Sigmoid colon (tissue), 7 donors: ENCODE measurements at places on chromosomes 6 and 20. TPM values are rescaled to one million over a fixed set of nuclear protein-coding genes. Genes with fewer than 3 reads are reported as not detected.

EYA4 gene
- total RNA-seq: 8.6 TPM

TOX2 gene
- 0.82 TPM for total RNA-seq

GRCh38 chr6:4030669-4031068 is 48.3 kb downstream of the FAM217A start:
- H3K27me3 ChIP-seq: no peaks in the 10 kb centered on the region
- no peak overlapping the region for H3K27ac ChIP-seq
- peaks cover 40% of the 10 kb centered on the region for H3K4me1 ChIP-seq
- no peaks in the 10 kb centered on the region for H3K36me3 ChIP-seq
- no peak overlapping the region for H3K4me3 ChIP-seq
- DNase-seq: no peak

DNA sequence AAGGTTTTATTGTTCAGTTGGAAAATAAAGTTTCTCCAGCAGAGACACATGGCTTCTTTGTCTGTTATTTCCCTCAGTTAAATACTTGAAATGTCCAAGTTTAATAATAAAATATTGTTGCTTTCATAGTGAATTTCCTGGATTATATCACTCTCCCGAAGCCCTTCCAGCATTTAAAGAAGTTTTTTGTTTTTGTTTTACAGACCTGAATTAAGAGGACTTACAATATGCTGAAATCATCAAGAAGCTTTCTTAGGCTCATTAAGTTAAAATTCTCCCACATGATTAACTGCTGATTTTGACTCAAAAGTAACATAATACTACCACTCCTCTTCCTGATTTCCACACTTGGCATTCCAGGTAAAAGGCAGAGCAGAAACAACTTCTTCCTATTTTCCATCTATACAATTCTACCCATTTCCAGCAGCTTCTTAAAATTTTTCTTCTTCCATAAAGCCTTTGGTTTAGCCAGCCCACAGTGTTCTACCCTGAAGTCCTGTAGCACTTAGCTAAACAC is 35.8 kb downstream of the PDSS2 start:
- no peaks in the 10 kb centered on the region for H3K27me3 ChIP-seq
- H3K36me3 ChIP-seq: no peaks in the 10 kb centered on the region
- DNase-seq: no peak
- H3K27ac ChIP-seq: no peak overlapping the region
- no peak overlapping the region for H3K4me3 ChIP-seq
- no peaks in the 10 kb centered on the region for H3K4me1 ChIP-seq

- no peak overlapping the region for H3K4me3 ChIP-seq
- H3K27me3 ChIP-seq: no peaks in the 10 kb centered on the region
- no peak overlapping the region for H3K27ac ChIP-seq
- H3K36me3 ChIP-seq: no peaks in the 10 kb centered on the region
- no peak for DNase-seq
These were observed 12.3 kb downstream of the FAM50B start for GRCh38 chr6:3861424-3861823.

GRCh38 chr6:145960918-145961589 is 3.1 kb downstream of the SHPRH start:
- H3K27ac ChIP-seq: no peak overlapping the region
- peaks cover 30% of the 10 kb centered on the region for H3K4me1 ChIP-seq
- no peaks in the 10 kb centered on the region for H3K27me3 ChIP-seq
- DNase-seq: no peak

DNA sequence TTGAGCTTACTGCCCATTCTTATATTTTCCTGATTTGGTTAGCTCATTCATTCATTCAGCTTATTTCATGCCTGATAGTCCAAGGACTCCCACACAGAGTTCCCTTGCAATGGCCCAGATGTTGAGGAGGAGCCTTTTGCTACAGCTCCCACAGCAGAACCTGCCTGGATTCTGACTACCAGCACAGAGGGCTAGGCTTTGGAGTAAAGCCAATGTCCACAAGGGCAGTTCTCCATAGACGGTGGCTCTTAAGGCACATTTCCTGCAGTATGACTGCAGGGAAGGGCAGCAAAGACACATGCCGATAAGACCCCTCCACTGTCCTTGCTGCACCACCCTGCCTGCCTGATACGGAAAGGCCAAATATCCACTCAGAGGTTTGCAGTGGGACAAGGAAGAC is 112.3 kb upstream of the SYNDIG1 start:
- DNase-seq: no peak
- H3K4me1 ChIP-seq: no peaks in the 10 kb centered on the region
- H3K27ac ChIP-seq: no peak overlapping the region
- no peak overlapping the region for H3K4me3 ChIP-seq

DNA sequence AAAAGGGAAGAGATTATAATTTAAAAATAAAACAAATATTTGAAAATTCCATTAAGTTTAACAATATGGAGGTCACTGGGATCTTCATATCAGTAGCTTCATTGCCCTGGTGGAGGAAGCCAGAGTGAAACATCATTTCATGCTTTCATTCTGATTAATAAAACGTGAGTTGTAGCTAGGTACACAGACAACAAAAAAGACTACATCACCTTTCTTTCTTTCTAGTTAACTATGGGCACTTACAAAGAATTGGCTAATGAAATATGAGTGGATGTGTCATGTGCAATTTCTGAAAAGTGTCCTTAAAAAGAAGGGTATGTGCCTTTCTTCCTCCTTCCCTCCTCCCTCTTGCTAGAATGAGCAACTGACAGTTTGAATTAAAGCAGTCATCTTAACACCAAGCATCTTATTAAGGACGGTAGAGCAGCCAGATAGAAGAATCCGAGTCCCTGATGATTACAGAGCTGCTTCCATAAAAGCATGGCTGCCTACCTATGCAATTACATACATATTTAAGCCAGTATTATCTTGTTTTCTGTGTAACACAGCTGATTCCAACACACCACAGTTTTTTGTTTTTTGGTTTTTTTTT is 3.4 kb downstream of the SERAC1 start:
- no peak overlapping the region for H3K4me3 ChIP-seq
- H3K27me3 ChIP-seq: no peaks in the 10 kb centered on the region
- no peak for DNase-seq
- H3K27ac ChIP-seq: no peak overlapping the region

DNA sequence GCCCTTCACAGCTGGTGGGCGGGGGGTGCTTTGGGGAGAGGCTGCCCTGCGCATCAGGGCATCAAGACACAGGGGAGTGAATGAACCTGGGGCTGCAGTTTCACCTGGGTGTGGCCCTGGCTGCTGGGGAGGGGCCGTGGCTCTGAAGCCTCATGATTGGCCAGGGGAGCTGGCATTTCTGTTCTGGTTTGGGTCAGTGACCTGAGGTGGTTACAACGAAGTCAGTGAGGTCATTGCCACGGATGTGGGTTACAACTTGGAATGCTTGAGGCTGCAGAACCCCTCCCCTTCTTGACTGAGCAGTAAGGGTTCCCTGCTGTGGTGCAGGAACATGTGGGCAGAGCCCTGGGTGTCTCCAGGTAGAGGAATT is 3.0 kb downstream of the TCEA2 start:
- no peaks in the 10 kb centered on the region for H3K36me3 ChIP-seq
- H3K4me3 ChIP-seq: no peak overlapping the region

GRCh38 chr20:48360342-48360975 is 467.3 kb downstream of the PREX1 start:
- no peak for DNase-seq
- no peaks in the 10 kb centered on the region for H3K27me3 ChIP-seq
- no peaks in the 10 kb centered on the region for H3K36me3 ChIP-seq
- H3K27ac ChIP-seq: no peak overlapping the region
- H3K4me3 ChIP-seq: no peak overlapping the region

TCP11 gene
- not detected for total RNA-seq

LAMA4 gene
- total RNA-seq: 168 TPM

GRCh38 chr6:37077191-37077904 is 71.9 kb downstream of the FGD2 start:
- no peak overlapping the region for H3K4me3 ChIP-seq
- H3K4me1 ChIP-seq: no peaks in the 10 kb centered on the region

NOL4L gene
- total RNA-seq: 13.2 TPM

HLA-DMB gene
- total RNA-seq: 10.8 TPM

DNA sequence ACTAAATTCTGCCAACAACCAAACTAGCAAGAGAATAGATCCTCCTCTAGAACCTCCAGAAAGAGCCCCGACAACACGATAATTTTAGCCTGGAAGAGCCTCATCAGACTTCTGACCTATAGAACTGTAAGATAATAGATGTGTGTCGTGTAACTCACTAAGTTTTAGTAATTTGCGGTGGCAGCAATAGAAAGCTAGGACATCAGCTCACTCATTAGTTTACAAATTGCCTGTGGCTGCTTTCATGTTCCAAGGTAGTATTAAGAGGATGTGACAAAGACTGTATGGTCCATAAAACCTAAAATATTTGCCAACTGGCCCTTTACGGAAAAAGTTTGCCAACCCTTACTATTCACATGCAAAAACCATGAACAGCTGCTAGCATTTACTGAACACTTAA is 17.3 kb downstream of the CYP24A1 start:
- DNase-seq: no peak
- H3K27me3 ChIP-seq: no peaks in the 10 kb centered on the region
- no peak overlapping the region for H3K27ac ChIP-seq

- no peak overlapping the region for H3K27ac ChIP-seq
- no peaks in the 10 kb centered on the region for H3K27me3 ChIP-seq
- no peak for DNase-seq
- H3K4me3 ChIP-seq: no peak overlapping the region
These were observed 185.5 kb upstream of the NRSN1 start for GRCh38 chr6:23940466-23940865.

SERAC1 gene
- total RNA-seq: 12.4 TPM

- no peaks in the 10 kb centered on the region for H3K27me3 ChIP-seq
- H3K27ac ChIP-seq: no peak overlapping the region
- H3K36me3 ChIP-seq: no peaks in the 10 kb centered on the region
- H3K4me3 ChIP-seq: no peak overlapping the region
- no peak for DNase-seq
These were observed 67.6 kb downstream of the ZNF831 start for GRCh38 chr20:59231124-59231804.

DNA sequence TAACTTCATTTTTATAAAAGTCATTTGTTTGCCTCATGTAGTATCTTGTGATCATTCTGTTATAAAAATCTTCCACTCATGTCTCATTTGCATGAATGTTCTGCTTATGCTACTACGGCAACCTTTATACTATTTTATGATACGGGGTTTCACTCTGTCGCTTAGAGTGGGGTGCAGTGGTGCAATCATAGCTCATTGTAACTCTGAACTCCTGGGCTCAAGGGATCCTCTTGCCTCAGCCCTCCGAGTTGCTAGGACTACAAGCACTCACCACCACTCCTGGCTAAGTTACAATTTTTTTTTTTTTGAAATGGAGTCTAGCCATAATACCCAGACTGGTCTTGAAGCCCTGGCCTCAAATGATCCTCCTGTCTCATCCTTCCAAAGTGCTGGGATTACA is 154.4 kb upstream of the PREP start:
- H3K27me3 ChIP-seq: no peaks in the 10 kb centered on the region
- DNase-seq: no peak
- no peaks in the 10 kb centered on the region for H3K4me1 ChIP-seq
- no peak overlapping the region for H3K4me3 ChIP-seq
- no peak overlapping the region for H3K27ac ChIP-seq

GRCh38 chr6:163721922-163722692 is 307.6 kb downstream of the QKI start:
- H3K36me3 ChIP-seq: no peaks in the 10 kb centered on the region
- H3K27ac ChIP-seq: no peak overlapping the region
- no peak overlapping the region for H3K4me3 ChIP-seq
- H3K4me1 ChIP-seq: no peaks in the 10 kb centered on the region
- no peaks in the 10 kb centered on the region for H3K27me3 ChIP-seq
- peak; percentile 14 for DNase-seq

DNA sequence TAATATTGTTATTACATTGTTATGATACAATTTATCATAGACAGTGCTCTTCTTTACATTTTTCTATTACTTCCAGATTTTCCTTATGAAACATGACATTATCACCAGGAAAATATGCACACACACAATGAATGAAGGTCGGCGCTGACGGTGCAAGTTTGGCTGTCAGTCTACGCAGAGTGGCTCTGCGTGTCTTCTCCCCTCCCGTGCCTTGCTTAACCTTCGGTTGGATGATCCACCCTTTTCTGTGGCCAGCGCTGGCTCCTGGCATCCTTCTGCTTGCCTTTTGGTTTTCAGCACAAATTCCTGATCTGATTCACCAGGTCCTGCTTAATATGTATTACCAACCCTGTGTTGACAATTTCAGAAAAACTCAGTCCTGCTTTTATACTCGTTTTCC is 157.4 kb downstream of the TSHZ2 start:
- no peaks in the 10 kb centered on the region for H3K27me3 ChIP-seq
- H3K4me1 ChIP-seq: no peaks in the 10 kb centered on the region
- no peaks in the 10 kb centered on the region for H3K36me3 ChIP-seq
- DNase-seq: no peak
- no peak overlapping the region for H3K4me3 ChIP-seq

SULF2 gene
- 28.2 TPM for total RNA-seq

DNA sequence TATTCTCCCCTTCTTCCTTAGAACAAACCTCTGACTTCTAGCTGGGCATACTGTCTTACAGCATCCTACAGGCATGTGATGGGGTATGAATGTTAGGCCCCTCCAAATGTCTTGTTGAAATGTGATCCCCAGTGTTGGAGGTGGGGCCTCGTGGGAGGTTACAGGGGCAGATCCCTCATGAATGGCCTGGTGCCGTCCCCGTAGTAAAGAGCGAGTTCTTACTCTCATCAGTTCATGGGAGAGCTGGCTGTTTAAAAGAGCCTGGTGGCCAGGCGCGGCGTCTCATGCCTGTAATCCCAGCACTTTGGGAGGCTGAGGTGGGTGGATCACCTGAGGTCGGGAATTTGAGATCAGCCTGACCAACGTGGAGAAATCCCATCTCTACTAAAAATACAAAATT is 15.5 kb downstream of the OVOL2 start:
- no peaks in the 10 kb centered on the region for H3K36me3 ChIP-seq
- H3K4me1 ChIP-seq: no peaks in the 10 kb centered on the region
- peaks cover 3% of the 10 kb centered on the region for H3K27me3 ChIP-seq
- DNase-seq: no peak

- H3K27ac ChIP-seq: no peak overlapping the region
- H3K4me3 ChIP-seq: no peak overlapping the region
- H3K27me3 ChIP-seq: no peaks in the 10 kb centered on the region
- no peaks in the 10 kb centered on the region for H3K36me3 ChIP-seq
- no peaks in the 10 kb centered on the region for H3K4me1 ChIP-seq
These were observed 120.1 kb downstream of the PLEKHG1 start for GRCh38 chr6:150719831-150720230.
